Activated T-helper 17 cell treated with anti-CD3 and anti-CD28 coated beads, Interleukin-2, amount 50 U/mL, for 72 hours (primary cell): ENCODE measurements at places on chromosomes 12 and 14. TPM values are rescaled to one million over a fixed set of nuclear protein-coding genes. Genes with fewer than 3 reads are reported as not detected.

- ATAC-seq = no peak
Measured at GRCh38 chr12:5588176-5588575, 156.3 kb downstream of the NTF3 start.

- no peak for ATAC-seq
Measured at GRCh38 chr12:46364777-46365580, 7.6 kb downstream of the SLC38A2 start.

DNA sequence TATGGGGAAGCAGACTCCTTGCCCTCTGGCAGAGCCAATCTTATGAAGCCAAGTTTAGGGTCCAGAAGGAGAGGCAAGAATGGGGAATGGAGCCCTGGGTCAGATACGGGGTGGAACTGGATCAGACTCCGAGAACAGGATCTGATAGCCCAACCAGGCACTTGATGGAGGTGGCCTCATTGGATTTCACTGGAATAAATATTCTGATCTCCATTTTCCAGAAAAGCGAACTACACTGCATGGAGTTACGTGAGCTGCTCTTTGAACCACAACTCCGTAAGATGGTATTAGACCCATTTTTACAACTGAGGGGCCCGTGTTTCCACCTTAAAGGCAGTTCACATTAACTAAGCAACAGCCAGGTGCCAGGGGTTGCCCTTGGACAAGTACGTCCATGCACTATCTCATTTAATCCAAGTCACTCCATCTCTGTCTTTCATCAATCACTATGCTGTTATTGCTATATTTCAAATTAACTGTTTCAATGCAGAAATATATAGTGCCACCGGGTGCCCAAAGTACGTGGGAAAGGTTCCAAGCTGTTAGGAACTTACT lies 155.2 kb downstream of the BCL11B start:
- no peak for ATAC-seq

DNA sequence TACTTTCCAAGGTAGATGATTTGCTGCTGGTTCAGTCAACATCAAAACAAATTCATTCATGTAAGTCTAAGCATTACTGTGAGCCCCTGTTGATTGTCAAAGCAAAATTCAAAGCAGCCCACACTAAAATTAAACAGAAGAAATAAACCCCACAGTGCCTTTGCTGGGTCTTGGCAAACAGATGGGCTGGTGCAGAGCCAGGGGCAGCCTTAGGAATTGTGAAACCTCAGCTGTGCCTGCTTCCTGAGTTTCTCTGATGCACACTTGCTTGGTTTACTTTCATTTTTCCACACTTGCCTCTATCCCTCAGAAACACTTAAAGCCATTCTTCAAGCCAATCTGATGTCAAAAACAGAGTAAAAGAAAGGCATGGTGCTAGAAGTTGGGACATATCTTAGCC lies 6.6 kb upstream of the PLEKHG7 start:
- ATAC-seq = no peak

- ATAC-seq = no peak
Measured at GRCh38 chr12:112439769-112440168, 21.0 kb downstream of the PTPN11 start.

SMIM41 gene
- total RNA-seq = not detected

DNA sequence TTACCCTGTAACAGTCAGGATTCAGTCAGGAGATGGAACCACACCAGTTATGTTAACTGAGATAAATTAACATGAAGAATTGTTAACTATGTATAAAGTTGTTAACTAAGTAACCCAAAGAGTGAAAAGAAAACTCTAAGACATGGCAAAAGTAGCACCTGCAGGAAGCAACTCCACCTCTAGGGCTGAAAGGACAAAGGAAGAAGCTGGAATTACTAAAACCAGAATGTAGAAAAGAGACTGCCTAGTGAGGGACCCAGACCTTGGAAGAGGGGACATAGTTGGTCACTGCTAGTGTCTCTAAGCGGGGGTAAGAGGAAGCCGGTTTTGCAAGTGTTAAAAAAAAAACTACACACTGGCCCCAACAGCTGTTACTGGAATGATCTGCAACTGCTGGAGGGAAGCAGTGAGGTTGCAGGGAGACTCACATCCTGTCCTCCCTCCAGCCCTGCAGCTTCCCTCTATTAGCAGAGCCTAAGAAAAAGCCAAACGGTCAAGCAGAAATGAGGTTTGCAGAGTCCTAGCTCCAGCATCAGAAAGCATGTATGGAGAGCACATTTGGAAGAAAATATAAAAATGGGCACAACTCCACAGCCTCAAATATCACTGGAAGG lies 39.8 kb downstream of the GPR135 start:
- ATAC-seq = no peak

DNA sequence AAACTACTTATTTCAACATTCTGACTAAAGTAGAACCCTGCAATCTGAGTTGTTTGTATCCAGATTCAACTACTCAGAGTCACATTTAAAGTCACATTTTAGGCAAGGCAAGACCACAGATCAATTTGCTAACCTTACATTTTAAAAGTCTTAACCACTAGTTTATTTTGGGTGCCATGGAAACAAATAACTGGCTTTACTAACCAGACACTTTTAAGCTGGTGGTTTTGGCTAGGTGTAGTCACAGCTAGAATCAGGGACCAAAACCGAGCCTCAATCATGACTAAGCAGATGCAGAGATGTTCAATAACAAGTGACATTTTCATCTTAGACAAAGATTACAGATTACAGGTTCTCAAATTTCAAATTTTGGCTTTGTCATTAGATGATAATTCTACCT lies 115.3 kb downstream of the PDE6H start:
- ATAC-seq = peak; percentile 58

GRCh38 chr12:50055831-50056638 lies 1.4 kb upstream of the ASIC1 start:
- peak; percentile 67 for ATAC-seq

GRCh38 chr12:75969768-75970167 lies 61.8 kb downstream of the PHLDA1 start:
- ATAC-seq = no peak

FAM186B gene
- 0.11 TPM for total RNA-seq

LRIG3 gene
- total RNA-seq = not detected

TESPA1 gene
- total RNA-seq = 51.1 TPM

PCED1B gene
- total RNA-seq = 107 TPM

DNA sequence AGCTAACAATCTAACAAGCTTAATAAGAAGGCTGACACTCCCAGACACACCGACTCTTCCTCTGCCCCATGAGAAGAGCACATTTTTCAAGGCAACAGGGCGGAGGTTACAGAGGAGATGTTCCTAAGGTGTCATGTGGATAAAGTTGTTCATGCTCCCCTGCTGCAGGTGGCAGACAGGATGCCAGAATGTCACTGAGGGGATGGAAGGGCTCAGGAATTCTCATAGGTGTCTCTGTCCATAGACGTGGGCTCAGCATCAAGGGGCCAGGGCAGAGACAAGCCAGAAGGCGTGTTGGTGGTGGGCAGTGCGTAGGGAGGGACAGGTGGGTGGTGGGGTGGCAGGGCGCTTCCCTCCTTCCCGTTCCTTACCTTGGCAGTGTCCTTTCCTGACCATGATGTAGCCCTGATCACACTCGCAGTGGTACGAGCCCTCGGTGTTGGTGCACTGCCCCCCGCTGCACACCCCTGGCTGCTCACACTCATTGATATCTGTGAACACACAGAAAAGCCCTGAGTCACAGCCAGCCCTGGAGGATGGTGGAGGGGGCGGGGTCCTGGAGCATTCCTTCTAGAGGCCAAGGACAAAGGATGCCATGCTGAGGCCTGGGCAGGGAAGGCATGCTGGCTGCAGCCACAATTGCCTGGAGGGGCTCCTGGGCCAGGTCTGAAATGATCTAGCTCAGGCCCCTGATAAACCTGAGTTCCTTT lies 23.0 kb downstream of the ISCA2 start:
- ATAC-seq = no peak

DNA sequence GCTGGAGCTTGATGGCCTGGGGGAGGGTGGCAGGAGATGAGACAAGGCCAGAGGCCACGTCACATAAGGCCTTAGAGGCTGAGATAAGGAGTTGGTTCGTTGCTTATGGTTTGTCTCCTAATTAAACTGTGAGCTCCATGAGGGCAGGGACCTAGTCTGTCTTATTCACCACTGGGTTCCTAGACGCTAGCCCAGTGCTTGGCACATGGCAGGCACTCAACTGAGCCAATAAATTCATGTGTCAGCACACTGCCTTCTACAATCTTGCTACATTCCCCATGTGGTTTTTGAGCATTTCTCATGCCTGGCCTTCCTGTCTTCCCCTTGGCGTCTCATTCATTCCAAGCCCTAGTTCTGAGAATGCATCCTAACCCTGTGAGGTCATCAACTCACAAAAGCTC lies 92.5 kb upstream of the MED13L start:
- ATAC-seq = no peak

GRCh38 chr12:65055859-65056258 lies 65.2 kb downstream of the WIF1 start:
- ATAC-seq = no peak

PLEKHD1 gene
- 0.19 TPM for total RNA-seq

- no peak for ATAC-seq
Measured at GRCh38 chr12:114213055-114213581, 192.8 kb downstream of the TBX5 start.
